ENCODE measurements at places on chromosomes 7 and 10.

DNA sequence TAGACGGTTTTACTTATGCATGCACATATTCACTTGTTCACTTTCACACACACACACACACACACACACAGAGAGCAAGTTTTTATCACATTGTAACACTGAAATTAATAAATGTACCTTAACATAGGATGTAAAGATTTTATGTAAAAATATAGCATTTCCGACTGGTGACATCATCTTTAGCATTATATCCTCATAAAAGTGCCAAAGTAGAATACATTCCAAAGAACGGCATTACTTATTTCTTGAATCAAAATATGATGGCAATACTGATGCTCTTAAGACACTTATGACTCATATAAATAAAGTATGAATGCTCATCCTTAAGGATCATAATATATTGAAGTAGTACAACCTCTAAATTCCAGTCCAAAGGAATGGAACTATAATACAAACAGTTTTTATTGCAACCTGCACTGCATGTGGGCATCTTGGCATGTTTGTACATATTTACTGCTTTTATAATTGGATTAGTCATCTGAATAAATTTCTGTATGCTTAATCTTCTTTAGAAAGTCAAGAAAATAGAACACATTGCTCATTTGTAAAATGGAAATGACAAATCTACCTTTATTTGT, 290.0 kb upstream of the SEMA3A start:
- DNase-seq, result peak; percentile 55

- DNase-seq, result no peak
These were observed 201.1 kb downstream of the WDR37 start for GRCh38 chr10:1257274-1257673.

DNA sequence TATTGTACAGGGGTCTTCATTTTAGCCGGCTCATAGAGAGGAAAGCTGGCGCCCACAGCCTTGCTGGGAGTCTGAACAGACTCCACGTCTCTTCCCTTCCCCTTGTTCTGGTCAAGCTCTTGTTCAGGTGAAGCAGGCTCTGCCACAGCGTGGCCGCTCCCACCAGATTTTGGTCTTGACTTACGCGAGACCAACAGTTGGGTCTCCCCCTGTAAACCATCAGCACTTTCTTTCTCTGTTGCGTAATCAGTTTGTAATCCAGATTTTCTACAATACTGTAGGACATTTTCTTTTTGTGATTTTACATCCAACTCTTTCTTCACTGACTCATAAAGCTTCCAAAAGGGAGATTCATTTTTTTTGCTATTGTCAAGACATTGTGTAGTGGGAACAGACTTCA, 10.9 kb downstream of the MKI67 start:
- no peak for DNase-seq

DNA sequence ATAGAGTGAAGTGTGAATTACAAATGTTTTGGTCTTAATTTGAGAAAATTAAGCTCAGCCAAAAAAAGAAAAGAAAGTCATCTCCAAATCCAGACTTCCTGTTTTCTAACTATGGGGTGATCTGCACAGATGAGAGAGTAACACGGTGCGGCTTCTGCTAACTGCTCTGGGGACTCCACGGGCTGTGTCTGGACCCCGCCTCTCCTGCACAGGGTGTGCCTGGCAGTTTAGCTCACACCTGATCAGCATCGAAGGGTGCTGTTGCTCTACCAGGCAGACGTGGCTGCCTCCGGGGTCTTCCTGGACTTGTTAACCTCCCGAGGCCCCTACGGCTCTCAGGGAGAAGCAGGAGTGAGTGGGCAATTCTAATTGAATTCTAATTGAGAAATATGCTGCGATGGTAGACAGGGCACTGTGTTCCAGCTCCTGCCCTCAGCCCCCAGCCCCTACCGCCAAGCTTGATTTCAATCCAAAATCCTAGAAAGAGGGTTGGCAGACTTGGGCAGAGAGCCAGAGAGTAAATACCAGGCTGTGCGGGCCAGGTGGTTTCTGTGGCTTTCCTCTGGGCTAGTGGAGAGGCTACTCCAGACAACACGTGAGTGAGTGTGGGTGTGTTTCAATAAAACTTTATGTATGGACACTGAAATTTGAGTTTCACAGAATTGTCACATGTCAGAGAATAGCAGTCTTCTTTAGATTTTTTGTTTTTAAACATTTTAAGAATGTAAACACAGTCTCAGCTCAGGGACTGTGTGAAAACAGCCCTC, 13.4 kb downstream of the SHH start:
- DNase-seq, result no peak

- DNase-seq, result no peak
These were observed 18.7 kb upstream of the KNDC1 start for GRCh38 chr10:133141144-133141957.

GRCh38 chr7:74306004-74306729, 17.0 kb downstream of the CLIP2 start:
- no peak for DNase-seq

Measured in fibroblast of skin of right quadriceps (primary cell).